ENCODE measurements at places on chromosomes 7 and 10.

DNA sequence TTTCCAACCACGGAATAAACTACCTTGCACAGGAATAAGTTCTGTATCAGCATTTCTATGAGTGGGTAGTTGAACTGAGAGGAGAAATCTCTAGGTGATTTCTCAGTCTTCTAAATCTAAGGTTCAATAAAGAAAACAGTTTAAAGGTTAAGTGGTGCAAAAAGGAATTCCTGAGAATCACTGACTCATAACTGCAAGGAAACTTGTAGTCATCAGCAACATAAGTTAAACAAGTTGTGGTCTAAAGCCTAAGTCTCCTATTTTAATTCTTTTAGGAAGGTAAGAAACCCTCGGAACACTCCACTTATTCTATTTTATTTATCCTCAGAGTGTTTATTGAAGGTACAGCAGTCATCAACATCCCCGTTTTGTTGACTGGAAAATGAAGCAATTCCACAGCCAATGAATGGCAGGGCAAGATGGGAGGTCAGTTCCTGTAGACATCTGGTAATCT lies 92.4 kb upstream of the PIK3CG start:
- peak; percentile 68 for DNase-seq

DNA sequence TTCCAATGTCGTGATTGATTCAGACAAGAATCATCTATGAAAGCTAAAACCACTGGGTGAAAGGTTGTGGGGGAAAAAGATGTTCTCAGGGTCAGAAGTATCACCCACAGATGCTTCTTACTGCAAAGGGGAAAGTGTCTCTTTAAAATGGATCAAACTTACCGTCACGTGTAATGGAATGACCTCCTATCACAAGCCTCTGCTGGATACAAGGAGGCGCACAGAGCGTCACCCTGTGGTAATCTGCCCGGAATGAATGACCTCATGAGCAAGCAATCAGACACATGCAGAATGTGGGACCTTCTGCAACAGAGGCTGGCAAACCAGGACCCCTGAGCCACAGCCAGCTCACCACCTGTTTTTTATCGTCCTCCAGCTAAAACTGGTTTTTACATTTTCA lies 33.0 kb downstream of the WIPF3 start:
- DNase-seq: peak; percentile 26

DNA sequence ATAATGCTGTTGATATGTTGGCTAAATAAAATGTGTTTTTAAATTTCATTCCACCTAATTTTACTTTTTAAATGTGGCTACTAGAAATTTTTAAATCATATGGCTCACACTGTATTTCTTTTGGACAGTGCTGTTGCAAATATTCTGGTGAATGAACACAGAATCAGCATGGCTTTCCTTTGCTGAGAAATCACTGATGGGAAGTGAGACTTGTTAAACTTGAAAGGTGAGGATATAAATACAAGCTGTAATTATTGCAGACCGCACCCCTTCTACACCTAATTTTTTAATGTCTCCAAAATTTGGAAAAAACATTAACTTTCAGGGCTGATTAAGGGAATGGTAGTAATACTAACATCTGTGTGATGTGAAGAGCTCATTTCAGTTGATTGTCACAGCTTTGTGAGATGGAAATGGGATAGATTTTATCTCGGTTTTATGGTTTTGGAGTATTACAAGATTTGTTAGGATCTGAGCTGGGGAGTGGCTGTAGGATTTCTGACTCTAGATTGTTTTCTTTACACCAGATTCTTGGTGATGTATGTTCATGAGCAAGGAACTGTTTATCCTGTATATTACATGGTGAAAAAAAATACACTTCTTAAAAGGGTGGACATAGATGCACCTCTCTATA lies 1.3 kb downstream of the MIOS start:
- no peak for DNase-seq

DNA sequence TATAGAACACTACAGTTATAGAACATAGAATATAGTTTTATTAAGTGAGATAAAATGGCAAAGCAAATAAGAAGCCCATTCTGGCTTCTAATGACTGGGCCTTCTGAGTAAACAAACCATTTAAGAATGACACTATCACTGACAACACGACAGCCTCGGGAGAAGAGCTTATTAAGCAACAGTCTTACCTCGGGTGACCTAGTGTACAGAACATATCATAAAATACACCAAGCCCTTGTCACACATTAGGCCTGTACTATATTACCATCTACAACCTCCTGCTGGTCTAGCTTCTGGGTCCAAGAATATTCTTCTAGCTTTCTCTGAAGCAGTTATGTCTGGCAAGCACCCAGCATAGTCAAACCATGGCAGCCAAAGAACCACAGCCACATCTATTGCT lies 32.0 kb downstream of the CCDC186 start:
- no peak for DNase-seq

DNA sequence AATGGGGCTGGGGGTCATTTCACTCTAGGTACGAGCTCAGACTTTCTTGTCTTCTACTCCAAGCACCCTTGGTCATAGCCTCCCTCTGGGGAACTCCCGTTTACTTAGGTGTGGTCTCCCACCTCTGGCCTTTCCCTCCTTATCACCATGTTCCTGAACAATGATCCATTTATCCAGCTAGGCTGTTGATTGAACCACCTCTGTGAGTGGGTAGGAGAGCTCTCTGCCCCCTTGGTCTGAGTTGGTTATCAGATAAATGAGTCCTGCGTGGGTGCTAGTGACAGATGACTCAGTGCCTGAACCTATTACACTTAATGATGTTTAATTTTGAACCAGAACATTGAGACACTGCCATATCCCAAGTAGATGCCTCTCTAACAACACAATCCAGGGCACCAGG lies 9.4 kb downstream of the BLNK start:
- DNase-seq: no peak

DNA sequence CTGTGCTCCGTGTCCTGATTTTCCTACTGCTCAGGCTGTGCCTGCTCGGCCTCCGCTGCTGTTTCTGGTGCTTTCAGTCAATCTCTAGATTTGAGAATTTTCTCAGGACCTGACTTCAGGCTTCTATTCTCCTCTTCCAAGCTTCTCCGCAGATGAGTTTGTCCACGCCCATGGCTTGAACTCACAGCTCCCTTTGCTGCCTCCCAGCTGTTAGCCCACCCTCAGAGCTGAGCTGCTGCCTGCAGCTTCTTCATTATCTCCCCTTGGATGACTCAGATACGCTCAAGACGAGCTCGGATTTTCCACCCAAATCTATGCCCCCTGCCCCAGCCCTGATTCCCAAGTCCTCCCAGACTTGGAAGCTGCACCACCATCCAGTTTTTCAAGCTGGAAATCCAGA lies 104.7 kb downstream of the FGFR2 start:
- DNase-seq: no peak

DNA sequence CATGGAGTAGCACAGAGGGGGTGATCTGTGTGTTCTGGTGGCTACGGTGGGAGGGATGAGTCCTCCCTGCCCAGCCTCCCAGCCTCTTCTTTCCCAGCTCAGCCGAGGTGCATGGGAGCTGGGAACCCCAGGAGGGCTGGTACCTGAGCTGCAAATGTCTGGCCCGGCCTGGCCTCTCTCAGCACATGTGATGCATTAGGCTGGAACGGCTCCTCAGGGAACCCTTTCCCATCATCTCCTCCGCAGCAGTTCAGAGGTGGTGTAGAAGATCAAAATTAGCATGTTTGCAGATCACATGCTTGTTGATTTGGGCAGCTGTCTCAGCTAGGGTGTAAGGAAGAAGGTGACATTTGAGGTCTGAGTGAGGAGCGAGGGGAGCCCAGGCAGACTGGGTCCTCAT lies 126.6 kb downstream of the EMX2 start:
- no peak for DNase-seq

GRCh38 chr7:134505856-134506255 lies 21.5 kb upstream of the AKR1B10 start:
- DNase-seq: no peak

DNA sequence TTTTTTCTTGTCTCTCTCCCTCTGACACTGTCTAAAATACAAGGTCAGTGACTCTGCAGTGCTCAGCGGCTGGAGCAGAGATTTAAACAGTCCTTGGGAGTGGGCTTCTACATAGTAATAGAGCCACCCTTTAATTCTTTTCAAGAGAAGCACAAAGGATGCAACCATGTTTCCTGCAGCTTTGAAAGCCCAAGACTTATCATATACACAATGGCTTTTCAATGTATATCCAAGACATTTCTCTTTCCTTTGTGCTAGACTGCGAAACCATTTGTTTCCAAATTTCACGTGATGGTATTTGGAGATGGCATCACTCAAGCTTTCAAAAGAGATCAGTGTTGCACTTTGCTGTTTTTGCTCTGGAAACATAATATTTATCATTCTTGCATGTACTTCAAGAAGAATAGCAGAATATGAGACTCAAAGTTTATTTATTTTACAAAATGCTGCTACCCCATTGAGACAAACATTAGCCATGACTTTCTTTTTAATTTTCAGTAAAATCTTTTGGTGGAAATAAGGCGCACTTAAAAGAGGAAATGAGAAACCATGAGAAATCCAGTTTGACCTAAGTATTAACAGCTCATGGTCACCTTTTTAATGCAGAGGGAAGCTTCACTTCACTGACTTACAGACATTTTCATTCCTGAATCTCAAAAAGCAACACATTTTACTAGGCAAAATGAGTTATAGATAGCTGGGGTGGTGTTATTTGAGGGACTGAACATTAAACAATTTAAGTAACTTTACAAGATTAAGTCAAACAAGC lies 76.6 kb downstream of the SEMA3C start:
- no peak for DNase-seq

- no peak for DNase-seq
Measured at GRCh38 chr7:42414941-42415505, 178.0 kb upstream of the GLI3 start.

- no peak for DNase-seq
Measured at GRCh38 chr7:151506901-151507382, 12.8 kb downstream of the RHEB start.

DNA sequence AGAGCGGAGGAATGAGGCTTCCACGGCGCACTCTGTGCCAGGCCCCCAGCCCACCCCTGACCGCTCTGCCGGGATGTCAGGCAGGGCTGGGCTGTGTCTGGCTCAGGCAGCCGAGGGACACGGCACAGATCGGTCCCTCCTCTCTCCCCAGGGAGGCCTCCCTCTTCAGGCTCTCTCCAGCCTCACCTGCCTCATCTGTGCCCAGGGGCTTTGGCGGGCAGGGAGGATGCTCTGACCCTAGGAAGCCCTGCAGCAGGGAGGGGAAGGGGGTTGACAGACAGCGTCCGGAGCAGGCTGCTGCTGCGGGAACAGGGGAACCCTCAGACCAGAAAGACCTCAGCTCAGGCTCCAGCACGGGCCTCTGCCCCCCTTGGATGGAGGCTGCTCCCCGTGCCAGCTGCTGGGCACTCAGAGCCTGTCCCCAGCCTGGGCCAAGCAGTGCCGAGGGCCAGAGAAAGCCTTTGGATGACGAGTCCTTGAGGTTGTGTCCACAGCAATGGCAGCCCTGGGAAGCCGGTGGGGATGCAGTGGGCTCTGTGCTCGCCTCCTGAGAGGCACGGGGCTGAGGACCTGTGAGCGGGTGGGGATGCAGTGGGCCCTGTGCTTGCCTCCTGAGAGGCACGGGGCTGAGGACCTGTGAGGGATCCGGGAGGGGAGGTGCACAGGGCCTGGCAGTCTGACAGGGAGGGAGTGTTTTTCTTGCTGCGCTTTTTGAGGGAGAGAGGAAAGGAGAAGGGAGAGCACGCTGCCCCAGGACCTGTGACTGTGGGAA lies 66.9 kb downstream of the FOXL3 start:
- no peak for DNase-seq

- DNase-seq: peak; percentile 98
Measured at GRCh38 chr10:98361131-98362025, 53.6 kb downstream of the PYROXD2 start.

DNA sequence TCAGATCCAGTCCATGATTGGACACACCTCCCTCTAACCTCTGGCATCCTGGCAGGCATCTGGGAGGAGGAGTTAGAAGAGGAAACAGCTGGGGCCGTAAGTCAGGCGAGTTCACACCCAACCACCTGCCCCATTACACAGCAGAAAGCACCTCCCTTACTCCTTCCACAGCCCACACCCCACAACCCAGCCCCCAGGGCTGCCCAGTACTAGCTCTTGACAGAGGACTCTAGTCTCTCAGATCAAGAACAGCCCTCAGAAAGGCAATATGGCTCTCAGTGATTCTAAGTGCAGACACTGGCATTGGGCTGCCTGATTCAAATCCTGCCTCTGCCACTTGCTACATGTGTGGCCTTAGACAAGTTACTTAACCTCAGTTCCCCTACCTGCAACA lies 34.1 kb downstream of the KCNMA1 start:
- DNase-seq: no peak

DNA sequence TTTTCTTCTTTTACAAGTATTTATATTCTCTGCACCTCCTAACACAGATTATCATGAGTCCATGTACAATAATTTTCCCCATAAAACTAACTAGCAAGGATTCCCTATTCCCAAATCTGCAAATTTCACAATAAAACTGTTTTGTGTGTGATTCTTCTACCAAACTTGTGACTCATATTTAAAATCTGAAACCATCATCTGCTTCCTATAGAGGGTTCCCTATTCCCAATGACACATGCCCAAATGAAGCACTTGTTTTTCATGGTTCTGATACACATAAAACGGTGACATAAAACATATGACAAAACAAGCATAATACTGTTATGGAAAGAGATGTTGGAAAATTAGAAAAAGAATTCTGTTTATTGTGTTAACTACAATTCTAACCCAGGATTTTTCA lies 657.6 kb downstream of the PARD3 start:
- no peak for DNase-seq

DNA sequence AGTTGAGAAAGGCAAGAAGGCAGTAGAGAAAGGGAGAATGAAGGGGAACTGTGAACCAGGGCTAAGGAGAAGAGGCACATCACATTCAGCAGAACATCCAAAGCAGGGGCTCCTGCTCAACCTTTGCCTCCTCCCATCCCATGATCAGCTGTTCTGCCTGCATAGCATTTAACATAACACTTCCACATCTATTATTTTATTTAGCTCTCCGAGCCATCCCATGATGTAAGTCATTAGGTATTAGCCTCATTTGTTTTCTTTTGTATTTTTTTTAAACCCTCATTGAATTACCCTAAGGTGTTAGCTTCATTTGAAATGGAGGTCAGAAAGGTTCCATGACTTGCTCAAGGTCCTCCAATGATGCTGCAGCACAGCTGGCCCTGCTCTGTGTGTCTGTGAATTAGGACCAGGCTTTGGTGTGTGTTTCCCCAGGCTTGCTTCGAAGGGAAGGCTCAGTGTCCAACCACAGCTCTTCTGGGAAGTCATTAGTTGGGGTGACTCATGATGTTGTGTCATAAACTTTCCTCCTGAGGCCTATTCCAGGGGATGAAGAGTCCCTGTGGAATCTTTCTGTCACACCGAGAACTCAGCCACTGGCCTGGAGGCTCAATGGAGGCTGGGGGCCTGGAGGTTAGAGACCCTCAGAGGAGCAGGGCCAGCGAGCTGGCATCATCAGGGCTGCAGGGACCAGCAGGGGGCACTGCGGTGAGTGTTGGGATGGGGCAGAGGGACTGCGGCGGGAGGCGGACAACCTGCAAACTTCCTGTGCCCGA lies 16.5 kb downstream of the NPFFR1 start:
- peak; percentile 85 for DNase-seq

DNA sequence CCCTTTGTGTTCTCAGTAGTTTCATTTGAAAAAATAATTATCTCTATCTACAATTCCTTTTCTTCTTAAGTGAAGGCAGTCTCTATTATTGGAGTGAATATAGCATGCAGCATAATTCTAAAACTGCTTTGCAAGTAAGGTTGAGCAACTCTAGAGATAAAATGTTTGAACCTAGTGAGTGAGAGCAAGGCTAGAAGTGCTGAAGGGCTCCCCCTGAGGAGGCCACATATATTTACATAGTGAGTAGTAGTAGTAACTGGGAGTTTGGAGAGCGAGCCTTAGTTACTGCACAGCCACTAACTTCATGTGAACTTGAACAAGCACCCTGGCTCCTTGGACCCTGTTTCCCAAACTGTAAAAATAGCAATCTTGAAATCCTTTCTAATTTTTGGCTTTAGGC lies 141.5 kb upstream of the DKK1 start:
- DNase-seq: no peak

- DNase-seq: no peak
Measured at GRCh38 chr10:6247041-6247712, 44.4 kb downstream of the PFKFB3 start.
